ENCODE measurements at places on chromosomes 2 and 18. TPM values are rescaled to one million over a fixed set of nuclear protein-coding genes. Genes with fewer than 3 reads are reported as not detected.

The CDH7 gene
- not detected for total RNA-seq

DNA sequence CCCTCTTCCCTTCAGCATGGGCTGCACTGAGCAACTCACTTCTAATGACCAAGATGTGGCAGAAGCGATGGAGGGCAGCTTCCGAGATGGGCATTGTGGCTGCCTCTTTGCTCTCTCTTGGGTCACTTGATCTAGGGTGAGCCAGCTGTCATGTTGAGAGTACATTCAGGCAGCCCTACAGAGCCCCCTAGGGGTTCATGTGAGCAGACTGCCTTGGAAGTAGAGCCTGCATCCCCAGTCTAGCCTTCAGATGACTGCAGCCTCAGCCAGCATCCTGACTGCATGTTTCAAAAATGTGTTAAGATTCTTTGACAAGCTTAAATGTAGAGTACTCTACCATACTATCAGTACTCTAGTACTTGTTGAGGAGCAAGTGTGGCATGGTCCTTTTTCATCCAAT, 143.9 kb downstream of the NCK2 start:
- no peak for DNase-seq

- DNase-seq = no peak
Observed at GRCh38 chr18:22463076-22463475, 45.4 kb upstream of the CTAGE1 start.

DNA sequence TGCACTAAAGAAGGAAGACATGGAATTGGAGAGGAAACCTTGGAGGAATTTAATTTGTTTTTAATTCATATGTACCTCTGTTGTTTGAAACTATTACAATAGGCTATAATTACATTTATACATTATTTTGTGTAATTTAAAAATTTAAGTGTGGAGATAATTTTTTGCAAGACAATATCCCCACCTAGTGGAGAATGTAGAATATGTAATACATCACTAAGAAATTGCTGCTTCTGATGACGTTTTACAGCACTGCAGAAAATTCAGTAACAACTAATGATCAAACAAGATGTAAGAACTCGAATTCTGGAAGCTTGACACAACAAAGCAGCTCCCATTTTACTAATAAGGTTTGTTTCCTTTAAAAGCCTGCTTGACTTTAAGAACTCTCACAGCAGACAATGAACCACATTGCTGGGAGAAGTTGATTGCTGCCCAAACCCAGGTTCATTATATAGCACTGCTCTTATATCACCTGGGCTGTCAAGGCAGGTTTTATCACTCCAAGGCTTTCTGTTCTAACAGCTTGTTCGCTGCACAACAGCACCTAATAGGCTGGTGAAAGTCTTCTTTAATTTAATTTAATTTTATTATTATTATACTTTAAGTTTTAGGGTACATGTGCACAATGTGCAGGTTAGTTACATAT, 53.4 kb downstream of the THADA start:
- peak; percentile 13 for DNase-seq

- no peak for DNase-seq
Observed at GRCh38 chr2:239693761-239694415, 293.1 kb upstream of the HDAC4 start.

DNA sequence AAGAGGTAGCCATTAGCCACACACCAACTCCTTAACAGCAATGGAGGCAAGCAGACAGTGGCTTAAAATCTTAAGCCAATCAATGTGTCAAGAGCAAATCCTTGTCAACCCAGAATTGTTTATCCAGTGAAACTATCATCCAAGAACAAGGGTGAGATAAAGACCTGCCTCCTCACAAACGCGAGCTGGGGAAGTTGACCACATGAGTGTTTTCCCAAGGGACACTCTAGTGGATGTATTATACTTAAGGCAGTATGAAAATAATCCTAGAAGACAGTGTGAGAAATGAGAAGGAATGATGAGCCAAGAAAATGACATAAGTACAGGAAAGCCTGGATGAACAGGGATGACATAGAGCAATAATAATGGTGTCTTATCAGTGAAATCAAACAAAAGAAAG, 209.6 kb downstream of the TWIST2 start:
- DNase-seq = no peak

Measured in pulmonary artery endothelial cell (primary cell).